ENCODE measurements at places on chromosomes 13 and 19.

- peak; percentile 74 for DNase-seq
Measured at GRCh38 chr19:34254046-34254697, at the start of gene GARRE1. TSS of gene GARRE1 (plus strand) at chr19:34254554. CDS start at chr19:34300474, 45,920 bp downstream.

DNA sequence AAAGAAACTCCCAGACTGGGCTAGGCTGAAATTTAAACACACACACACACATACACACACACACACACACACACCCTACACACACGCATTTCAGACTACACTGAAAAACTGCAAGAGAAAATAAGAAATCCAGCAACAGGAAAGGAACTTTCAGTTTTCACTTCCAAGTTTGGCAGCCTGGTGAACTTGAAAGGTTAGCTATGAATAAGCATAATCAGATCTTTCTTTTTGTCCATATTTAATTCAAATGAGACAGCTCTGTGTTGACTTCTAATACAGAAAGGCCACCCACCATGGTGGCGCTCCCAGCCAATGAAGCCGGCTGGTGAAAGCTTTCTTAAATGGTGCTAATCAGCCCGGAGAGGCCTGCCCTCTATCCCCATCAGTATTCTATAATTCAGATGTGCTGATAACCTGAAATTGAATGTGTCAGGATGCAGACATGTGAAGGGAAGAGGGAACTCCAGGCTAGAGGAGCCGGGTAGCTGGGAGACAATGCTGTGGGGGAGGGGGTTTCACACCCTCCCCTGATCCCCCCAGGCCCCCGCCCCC is 108.3 kb upstream of the ZNF536 start:
- DNase-seq: no peak

GRCh38 chr19:41308450-41309179 is 1.4 kb upstream of the CCDC97 start:
- DNase-seq: peak; percentile 97

DNA sequence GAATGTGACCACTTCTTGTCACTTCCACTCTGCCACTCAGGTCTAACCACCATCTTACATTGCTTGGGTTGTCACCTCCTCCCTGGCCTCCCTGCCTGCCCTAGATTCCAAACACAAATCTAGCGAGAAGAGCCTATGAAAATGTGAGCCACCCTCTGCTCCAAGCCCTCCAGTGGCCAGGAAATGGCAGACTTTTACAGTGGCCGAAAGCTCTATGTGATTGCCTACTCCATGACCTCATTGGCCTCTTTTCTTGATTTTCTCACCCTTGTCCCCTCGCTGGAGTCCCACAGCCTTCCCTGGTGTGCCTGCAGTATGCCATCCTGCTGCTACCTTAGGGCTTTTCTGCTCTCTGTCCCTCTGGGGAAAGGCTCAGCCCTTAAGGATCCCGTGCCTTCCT is 84.2 kb downstream of the LRCH1 start:
- DNase-seq: no peak

- no peak for DNase-seq
Measured at GRCh38 chr19:40416918-40417642, 3.9 kb upstream of the PRX start.

DNA sequence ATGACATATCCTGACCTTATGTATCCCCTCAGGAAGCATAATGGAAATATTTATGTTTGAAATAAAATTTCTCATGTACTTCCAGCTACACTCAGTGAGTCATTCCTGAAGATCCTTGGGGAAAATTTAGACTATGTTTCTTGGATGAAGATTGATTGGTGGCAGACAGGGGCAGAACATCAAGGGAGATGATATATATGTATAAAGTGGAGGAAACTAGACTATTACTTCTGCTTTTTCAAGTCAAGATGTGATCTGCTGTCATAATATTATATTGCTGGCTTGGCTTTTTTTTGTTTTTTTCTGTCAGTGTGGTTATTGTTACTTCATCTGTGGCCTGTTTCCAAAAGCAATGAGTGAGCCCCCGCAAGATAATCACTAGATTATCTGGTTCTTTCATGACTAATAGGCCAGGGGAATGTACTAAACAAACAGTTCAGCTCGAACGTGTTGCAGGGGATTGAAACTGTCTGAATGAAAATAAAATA is 87.2 kb upstream of the TNFSF11 start:
- DNase-seq: no peak

DNA sequence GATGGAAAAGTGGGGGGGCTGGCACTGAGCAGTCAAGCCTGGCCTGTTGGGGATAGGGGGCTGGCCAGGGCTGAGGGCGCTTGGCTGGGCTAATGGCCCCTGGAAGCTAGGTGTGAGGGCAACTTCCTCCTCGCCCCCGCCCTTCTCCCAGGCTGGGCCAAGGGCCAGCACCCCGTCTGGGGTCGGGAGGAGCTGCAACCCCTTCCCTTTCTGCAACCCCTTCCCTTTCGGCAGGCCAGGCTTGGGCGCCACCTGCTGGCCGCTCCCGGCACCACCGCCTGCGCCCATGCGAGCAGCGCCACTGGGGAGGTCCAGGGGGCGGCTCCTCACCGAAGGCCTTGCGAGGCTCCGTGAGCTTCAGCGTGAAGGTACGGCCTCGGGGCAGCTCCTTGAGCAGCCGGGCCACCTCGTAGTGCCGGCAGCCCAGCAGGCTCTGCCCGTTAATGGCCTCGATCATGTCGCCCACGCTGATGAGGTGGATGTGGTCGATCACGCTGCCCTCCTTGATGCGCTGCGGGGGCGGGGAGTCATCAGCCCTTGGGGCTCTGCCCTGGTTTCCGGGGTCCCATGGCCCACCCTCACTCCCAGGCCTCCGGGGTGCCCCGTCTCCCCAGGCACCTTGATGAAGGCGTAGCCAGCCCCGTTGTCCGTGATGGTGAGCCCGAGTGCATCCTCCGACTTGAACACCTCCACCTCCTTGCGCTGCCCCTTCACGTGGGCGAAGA is 5.0 kb upstream of the PTGER1 start:
- peak; percentile 58 for DNase-seq

DNA sequence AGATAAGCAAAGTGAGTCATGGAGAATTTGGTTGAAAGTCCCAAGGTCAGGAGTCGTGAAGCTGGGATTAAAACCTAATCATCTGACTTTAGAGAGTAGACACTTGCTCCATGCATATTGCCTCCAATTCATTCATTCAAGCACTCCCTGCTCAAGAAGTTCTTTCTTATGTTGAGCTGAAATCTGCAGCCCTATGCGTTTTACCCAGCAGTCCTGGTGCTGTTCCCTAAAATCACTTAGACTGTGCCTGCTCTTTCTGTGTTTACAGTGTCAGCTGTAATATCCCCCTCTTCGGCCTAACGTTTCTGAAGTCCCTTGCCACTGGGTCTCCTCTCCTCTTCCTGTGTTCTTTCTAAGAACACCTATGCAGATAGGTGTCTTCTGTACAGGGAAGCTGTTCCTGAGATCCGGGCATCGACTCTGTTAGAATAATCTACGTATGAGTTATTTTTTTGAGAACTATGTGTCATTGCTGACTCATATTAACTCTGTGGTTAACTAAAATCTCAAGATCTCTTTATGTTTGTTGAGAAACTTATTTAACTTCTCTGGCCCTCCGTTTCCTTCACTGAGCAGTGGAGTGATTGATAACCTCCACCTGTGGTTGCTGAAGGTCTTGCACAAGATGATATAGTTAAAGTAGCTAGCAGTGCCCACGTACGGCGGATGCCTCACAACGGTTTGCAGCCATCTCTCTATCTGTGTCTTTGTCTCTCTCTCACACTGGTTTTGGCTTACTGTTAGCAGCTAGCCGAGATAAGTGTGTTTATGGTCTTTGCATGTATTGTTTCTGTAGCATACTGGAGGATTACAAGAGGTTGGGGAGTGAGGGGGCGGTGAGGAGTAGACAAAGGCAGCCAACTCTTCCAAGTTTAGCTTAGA is 4.7 kb downstream of the ALOX5AP start:
- no peak for DNase-seq

GRCh38 chr13:90950160-90950559 is 397.3 kb upstream of the MIR17HG start:
- no peak for DNase-seq

DNA sequence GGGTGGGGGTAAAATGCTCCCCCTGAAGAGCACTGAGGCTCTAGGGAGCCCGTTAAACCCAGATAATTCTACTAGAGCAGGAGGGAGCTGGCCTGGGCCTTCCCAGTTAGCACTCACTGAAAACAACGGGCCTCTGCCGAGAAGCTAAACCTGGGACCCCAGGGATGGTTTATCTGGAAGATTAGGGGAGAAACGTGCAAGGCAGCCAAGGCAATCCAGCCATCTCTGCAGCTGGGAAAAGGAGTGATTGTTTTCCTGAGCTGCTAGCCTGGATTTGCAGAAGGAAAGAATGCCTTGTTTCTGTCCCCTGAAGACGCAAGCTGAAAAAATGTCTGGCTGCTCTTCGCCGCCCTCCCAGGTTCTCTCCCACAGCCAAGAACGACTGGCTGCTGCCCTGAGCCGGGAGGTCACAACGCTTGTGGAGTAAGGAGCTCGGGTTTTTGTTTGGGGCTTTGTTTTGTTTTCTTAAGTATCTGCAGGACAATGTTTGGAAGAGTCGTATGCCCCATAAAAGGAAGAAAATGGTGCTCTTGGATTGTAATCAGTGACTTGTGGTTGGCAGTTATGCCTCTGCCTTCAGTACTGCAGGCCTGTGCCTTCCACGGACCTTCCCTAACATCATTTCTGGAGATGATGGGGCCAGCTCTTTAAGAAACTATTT is 31.5 kb downstream of the COL4A2 start:
- DNase-seq: no peak

DNA sequence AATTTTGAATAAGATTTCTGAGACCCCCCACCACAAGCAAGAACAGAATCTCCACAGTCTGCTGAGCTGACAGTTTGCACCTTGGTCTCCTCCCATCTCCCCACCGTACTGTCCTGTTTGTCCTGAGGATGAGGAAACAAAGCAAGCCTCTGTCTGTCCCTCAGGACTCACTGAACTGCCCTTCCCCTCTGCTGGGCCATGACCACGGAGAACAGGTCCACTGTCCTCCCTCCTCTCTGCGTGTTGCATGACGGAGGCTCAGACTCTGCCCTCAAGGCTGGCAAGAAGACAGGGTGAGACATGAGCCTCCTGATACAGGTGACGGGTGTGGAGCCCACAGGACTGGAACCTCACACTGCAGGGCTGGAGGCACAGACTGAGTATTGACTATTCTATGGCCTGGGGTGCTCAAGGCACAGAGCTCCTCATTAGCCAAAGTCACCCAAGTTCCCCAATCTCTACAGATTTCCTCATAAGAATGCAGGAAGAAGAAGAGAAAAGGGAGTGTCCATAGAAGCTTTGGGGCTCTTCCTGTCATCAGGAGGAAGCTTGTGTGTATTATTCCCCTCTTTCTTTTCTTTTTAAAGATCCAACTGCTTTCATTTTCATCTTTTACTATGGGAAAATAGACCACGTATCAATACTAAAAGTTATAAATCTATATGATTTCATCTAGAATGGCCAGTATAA is 22.4 kb upstream of the RGCC start:
- DNase-seq: no peak

DNA sequence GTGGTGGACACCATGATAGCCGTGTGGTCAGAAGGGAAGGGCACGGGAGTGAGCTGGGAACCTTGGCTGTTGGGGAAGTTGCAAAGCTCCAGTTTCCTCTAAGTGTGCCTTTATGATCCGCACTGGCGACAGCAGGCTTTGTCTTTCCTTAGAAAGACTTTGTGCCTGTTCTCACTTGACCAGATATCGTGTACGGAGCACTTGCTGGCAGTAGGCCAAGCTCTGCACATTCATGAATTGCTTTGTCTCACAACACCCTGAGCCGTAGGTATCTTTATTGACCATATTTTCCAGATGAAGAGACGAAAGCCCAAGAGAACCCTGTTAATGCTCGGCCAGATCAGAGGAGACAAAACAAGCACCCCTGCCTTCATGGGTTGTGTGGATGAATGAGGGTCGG is 15.1 kb downstream of the CUL4A start:
- no peak for DNase-seq

DNA sequence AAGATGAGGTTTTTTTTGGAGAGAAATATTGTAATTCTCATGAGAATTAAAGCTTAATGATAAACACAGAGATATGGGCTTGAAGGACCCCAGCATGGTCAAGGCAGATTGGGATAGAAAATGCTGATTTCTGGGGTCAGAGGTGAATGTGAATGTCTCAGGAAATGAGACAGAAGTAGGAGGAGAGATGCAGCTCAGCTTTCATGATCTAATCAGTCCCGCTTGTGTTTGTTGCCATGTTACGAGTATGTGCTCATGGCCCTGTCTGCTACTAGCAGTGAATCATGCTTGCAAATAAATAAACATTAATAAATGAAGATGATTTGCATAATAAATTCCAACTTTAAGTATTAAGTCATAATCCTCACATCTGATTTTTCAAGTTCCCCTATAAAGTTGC is 23.0 kb upstream of the NDFIP2 start:
- DNase-seq: no peak

DNA sequence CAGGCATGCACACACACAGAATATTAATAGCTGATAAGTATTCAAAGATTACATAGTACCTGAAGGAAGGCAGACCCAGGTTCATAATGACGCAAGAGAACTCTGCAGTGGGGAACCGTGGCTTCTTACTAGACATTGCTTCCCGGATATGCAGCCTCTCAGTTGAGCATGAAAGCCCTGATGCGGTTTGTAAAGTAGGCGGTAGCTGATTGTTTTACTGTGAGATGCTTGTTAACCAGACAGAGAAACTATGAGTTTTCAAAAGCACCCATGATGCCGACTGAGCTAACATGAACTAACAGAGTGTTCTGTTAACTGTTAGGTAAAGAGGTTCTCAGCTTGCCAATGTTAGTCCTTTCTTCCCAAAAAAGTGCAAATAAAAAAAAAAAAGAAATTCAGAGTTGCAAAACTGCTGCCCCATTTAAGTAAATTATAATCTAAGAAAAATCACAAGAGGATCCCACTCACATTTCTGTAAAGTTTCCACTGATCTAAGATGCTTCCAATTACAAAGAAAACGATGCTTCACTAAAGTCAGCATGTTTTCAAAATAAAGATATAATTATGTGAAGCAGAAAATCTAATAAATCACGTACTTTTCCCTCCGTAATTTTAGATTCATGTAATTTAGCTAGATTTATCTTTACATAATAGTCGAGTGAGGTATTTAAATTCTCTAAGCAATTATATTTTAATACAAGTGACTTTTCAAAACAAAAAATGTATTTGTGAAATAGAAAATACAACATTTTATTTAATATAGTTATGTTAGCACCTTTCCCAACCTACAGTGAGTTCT is 2.2 kb downstream of the FLT1 start:
- DNase-seq: no peak

- no peak for DNase-seq
Measured at GRCh38 chr13:41271456-41272285, 8.3 kb upstream of the MTRF1 start.

- DNase-seq: no peak
Measured at GRCh38 chr19:8515317-8515716, 1.4 kb upstream of the ZNF414 start.

GRCh38 chr13:95115525-95115924 is 185.7 kb downstream of the ABCC4 start:
- no peak for DNase-seq

GRCh38 chr13:27919659-27919933 is 204 bp upstream of the PDX1 start:
- DNase-seq: no peak

GRCh38 chr13:25584087-25584486 is 212.3 kb downstream of the ATP8A2 start:
- DNase-seq: no peak

All from stimulated activated CD8-positive, alpha-beta memory T cell treated with anti-CD3 and anti-CD28 coated beads, Interleukin-15, amount 100 ng/mL, for 24 hours (primary cell).